ENCODE measurements at places on chromosomes 7 and 10. TPM values are rescaled to one million over a fixed set of nuclear protein-coding genes. Genes with fewer than 3 reads are reported as not detected.

Gene HOXA1
- total RNA-seq, result not detected

Gene ECHDC3
- total RNA-seq, result 12.5 TPM

Gene BUD31
- total RNA-seq, result 82.3 TPM

Gene MNX1
- total RNA-seq, result not detected

Gene ANXA8L1
- not detected for total RNA-seq

Gene CYP2C9
- 54.9 TPM for total RNA-seq

Gene CTNNA3
- total RNA-seq, result 0.14 TPM

Gene RINT1
- total RNA-seq, result 15.8 TPM

Gene TMEM130
- total RNA-seq, result not detected

Gene RBP4
- total RNA-seq, result not detected

Gene ENTPD1
- total RNA-seq, result 13.3 TPM

Data from stomach (tissue), 19 donors.